ENCODE measurements at places on chromosomes 11 and 22. TPM values are rescaled to one million over a fixed set of nuclear protein-coding genes. Genes with fewer than 3 reads are reported as not detected.
A peak's percentile ranks its signal among the peaks of the same experiment; 100 is the strongest.

- DNase-seq: no peak
These were observed 5.6 kb downstream of the PNPLA5 start for GRCh38 chr22:43886231-43886630.

GRCh38 chr11:125129316-125129993, 18.0 kb upstream of the TMEM218 start:
- DNase-seq: no peak

The IGSF22 gene
- not detected for total RNA-seq

The OR52N4 gene
- not detected for total RNA-seq

- peak; percentile 71 for DNase-seq
These were observed 56.0 kb upstream of the BID start for GRCh38 chr22:17830043-17830961.
